ENCODE measurements at places on chromosomes 1 and 21.

GRCh38 chr1:39648496-39648895 is 9.1 kb upstream of the HEYL start:
- no peak for DNase-seq

DNA sequence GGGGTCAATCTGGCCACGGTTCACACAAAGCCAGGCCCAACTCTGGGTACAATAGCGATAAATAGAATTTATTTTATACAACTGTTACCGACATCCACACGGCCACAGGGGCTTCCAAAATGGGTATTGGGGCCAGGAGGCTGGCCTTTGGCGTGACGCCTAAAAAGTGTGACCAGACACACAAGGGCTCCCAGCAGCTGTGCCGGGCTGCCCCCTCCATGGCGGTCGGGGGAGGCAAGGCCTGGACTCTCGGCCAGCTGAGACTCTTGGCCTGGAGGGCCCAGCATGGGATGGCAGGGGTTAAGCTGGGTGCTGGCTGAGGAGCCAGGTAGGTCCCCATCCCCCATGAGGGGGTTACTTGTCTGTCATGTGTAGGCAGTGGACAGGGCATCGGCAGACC is 73.0 kb downstream of the RAP1GAP start:
- no peak for DNase-seq

GRCh38 chr1:155062702-155063411 is 683 bp upstream of the EFNA4 start:
- peak; percentile 83 for DNase-seq

- DNase-seq: no peak
Measured at GRCh38 chr1:192580351-192580962, 4.9 kb downstream of the RGS1 start.

- DNase-seq: no peak
Measured at GRCh38 chr1:21843208-21843607, 31.1 kb downstream of the LDLRAD2 start.

DNA sequence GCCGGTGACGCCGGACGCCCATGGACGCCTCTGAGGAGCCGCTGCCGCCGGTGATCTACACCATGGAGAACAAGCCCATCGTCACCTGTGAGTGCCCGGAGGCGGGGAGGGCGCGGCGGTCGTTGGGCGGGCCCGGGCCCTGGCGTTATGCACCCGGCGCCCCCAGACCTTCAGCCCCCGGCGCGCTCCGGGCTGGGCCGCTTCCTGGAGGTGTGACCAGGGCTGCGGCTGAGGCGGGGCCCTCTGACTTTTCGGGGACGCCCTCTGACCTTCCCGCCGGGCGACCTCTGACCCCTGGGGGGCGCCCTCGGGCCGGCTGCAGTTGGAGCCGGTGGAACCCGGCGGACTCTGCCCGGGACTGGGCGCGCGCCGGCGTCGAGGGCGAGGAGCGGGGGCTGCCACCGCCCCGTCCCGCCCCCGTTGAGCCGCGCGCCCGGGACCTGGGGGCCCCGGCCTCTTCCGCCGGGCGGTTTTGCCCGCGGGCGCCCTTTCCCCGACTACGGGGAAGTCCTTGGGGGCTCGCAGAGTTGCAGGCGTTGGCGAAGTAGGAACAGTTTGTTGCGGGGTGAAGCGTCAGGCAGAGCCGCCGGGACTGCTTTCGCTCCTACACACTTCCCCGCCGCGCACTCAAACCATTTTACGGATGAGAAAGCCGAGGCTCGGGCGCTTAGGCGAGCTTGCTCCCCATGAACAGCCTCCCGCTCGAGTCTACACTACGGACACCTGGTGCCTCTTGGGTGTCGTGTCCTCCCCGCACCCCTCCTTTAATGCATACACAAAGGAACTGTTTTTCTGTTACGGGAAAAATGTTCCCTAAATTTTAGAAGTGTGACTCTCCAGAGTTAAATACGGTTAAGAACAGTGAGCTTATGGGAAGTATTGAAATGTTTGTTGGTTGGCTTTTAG is 618 bp downstream of the TRAPPC10 start:
- DNase-seq: peak; percentile 91

GRCh38 chr1:96568639-96569038 is 152.9 kb upstream of the PTBP2 start:
- no peak for DNase-seq

- no peak for DNase-seq
Measured at GRCh38 chr1:163535807-163536206, 214.1 kb downstream of the NUF2 start.

Data from activated naive CD8-positive, alpha-beta T cell treated with anti-CD3 and anti-CD28 coated beads for 36 hours (primary cell).